ENCODE measurements at places on chromosomes 2 and 18.
A peak's percentile ranks its signal among the peaks of the same experiment; 100 is the strongest.

- peaks cover 54% of the 10 kb centered on the region for H3K27me3 ChIP-seq
- peak overlapping the region; percentile 69 for H3K27ac ChIP-seq
- DNase-seq = peak; percentile 17
- peaks cover 34% of the 10 kb centered on the region for H3K4me1 ChIP-seq
Measured at GRCh38 chr2:221572821-221573429, 821 bp upstream of the EPHA4 start.

- no peaks in the 10 kb centered on the region for H3K36me3 ChIP-seq
- no peak overlapping the region for H3K27ac ChIP-seq
- H3K4me3 ChIP-seq = no peak overlapping the region
Measured at GRCh38 chr2:237569041-237569440, 2.7 kb downstream of the PRLH start.

GRCh38 chr18:54679318-54680149, 88.5 kb downstream of the DYNAP start:
- peak; percentile 42 for DNase-seq
- H3K4me1 ChIP-seq = peaks cover 5% of the 10 kb centered on the region
- H3K27ac ChIP-seq = no peak overlapping the region
- peaks cover 9% of the 10 kb centered on the region for H3K27me3 ChIP-seq
- H3K4me3 ChIP-seq = no peak overlapping the region

- no peak for DNase-seq
- H3K27me3 ChIP-seq = peaks cover 2% of the 10 kb centered on the region
- no peak overlapping the region for H3K27ac ChIP-seq
- H3K4me1 ChIP-seq = no peaks in the 10 kb centered on the region
Measured at GRCh38 chr2:151681051-151681450, 53.2 kb downstream of the NEB start.

- H3K27me3 ChIP-seq = no peaks in the 10 kb centered on the region
- DNase-seq = no peak
- H3K4me1 ChIP-seq = no peaks in the 10 kb centered on the region
- H3K27ac ChIP-seq = no peak overlapping the region
- H3K4me3 ChIP-seq = no peak overlapping the region
Measured at GRCh38 chr18:27713738-27714095, 463.2 kb downstream of the CDH2 start.

DNA sequence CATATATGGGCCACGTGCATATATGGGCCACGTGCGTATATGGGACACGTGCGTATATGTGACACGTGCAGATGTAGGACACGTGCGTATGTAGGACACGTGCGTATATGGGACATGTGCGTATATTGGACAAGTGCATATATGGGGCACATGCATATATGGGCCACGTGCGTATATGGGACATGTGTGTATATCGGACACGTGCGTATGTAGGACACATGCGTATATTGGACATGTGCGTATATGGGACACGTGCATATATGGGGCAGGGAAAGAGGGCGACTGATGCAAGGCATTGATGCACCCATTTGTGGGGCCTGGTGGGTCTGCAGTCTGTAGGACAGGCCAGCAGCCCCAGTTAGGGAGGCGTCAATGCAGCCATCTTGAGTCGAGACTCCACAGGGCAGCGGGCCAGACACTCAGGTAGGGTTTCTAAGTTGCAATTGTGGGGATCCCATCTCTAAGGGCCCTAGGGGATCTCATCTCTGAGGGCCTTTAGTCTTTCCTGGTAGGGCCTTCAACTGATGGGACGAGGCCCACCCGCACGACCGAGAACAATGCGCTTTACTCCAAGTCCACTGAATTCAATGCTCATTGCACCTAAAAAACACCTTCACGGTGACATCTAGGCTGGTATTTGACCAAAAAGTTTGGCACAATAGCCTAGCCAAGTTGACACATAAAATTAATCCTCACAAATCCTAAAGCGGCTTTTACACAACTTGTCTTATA, 92.3 kb upstream of the ZNF516 start:
- peaks cover 26% of the 10 kb centered on the region for H3K27me3 ChIP-seq
- peaks cover 10% of the 10 kb centered on the region for H3K4me1 ChIP-seq
- H3K4me3 ChIP-seq = no peak overlapping the region
- DNase-seq = no peak
- H3K36me3 ChIP-seq = no peaks in the 10 kb centered on the region
- no peak overlapping the region for H3K27ac ChIP-seq

- H3K4me3 ChIP-seq = no peak overlapping the region
- H3K27me3 ChIP-seq = no peaks in the 10 kb centered on the region
- peaks cover 6% of the 10 kb centered on the region for H3K4me1 ChIP-seq
- H3K36me3 ChIP-seq = no peaks in the 10 kb centered on the region
- no peak overlapping the region for H3K27ac ChIP-seq
- DNase-seq = no peak
Measured at GRCh38 chr2:37829616-37830395, 95.3 kb upstream of the RMDN2 start.

DNA sequence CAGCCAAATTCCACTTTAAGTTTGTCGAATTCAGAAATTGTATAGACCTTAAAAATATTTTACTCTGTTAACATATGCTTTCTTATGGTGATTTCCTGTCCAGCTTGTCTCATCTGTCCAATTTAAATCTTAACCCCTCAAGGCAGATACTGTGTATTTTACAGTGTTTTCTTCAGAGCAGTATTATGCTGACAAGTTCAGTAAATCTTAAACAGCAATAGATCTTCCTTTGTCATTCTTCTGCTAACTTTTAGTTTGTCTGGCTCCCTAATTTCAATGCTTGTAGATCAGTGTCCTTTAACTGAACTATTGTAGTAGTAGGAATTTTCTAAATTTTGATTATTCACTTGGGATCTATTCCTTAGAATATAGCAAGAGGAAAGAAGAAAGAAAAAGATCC, 52.8 kb upstream of the MEIS1 start:
- H3K36me3 ChIP-seq = no peaks in the 10 kb centered on the region
- H3K4me3 ChIP-seq = no peak overlapping the region
- no peaks in the 10 kb centered on the region for H3K4me1 ChIP-seq
- no peaks in the 10 kb centered on the region for H3K27me3 ChIP-seq

GRCh38 chr2:133378928-133379549, 189.2 kb downstream of the NCKAP5 start:
- DNase-seq = no peak
- no peaks in the 10 kb centered on the region for H3K36me3 ChIP-seq
- no peaks in the 10 kb centered on the region for H3K27me3 ChIP-seq
- no peak overlapping the region for H3K4me3 ChIP-seq
- no peak overlapping the region for H3K27ac ChIP-seq

GRCh38 chr2:3175568-3175955, 202.1 kb downstream of the EIPR1 start:
- H3K27ac ChIP-seq = no peak overlapping the region
- H3K4me1 ChIP-seq = no peaks in the 10 kb centered on the region
- peaks cover 3% of the 10 kb centered on the region for H3K36me3 ChIP-seq
- DNase-seq = no peak
- H3K4me3 ChIP-seq = no peak overlapping the region

GRCh38 chr18:35588995-35589394, 7.5 kb downstream of the GALNT1 start:
- peaks cover 2% of the 10 kb centered on the region for H3K4me1 ChIP-seq
- DNase-seq = no peak
- no peaks in the 10 kb centered on the region for H3K27me3 ChIP-seq
- no peak overlapping the region for H3K27ac ChIP-seq

- H3K4me1 ChIP-seq = no peaks in the 10 kb centered on the region
- no peaks in the 10 kb centered on the region for H3K27me3 ChIP-seq
- no peak overlapping the region for H3K4me3 ChIP-seq
- DNase-seq = no peak
Measured at GRCh38 chr2:14817848-14818247, 185.3 kb downstream of the LRATD1 start.

DNA sequence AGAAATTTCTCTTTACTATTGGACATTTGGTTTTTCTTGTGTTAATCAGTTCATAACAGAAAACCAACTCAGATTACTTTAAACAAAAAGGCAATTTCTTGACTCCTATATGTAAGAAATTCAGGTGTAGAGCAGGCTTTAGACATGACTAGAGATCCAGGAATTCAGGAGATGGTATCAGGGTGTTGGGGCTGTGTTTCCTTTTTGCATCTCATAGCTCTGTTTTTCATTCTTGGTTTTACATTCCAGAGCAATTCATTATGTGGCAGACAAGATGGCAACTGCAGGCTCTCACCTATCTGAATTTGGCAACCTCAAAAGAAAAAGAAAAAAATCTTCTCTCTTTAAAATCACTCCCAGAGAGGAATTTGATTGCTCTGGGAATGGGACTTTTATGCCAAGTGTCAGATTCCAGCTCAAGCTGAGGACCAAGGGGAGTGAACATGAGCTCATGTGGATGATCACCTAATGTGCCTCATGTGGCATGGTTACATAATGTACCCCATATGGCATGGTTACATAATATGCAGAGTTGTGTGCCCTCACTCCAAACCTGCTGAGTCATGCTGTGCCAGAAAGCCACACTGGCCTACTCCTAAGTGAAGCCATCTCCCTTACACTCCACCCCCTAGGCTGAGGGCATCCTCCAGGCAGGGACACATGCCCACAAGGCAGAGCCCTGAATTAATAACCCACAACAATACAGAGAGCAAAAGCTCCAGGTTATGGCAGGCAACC, 282.7 kb downstream of the MBD2 start:
- peaks cover 3% of the 10 kb centered on the region for H3K4me1 ChIP-seq
- no peak overlapping the region for H3K4me3 ChIP-seq
- H3K27ac ChIP-seq = no peak overlapping the region
- H3K36me3 ChIP-seq = no peaks in the 10 kb centered on the region
- no peak for DNase-seq

DNA sequence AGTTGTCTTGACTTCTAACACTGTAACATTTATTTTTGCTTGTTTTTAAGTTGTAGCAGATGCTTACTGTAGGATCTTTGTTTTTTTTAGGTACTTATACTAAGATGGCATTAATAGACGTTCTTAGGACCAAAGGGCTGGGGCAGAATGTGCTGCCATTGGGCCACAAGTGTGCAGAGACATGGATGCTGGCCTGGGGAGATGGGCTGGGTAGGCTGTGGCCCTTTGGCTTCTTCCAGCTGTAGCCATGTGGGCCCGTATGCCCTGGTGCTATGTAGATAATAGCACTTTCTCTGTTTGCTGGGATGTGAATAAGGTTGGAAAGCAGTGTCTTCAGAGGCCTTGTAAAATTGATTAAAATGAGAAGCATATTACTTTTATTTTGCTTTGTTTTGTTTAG, 18.8 kb downstream of the RAB31 start:
- H3K4me1 ChIP-seq = no peaks in the 10 kb centered on the region
- H3K36me3 ChIP-seq = no peaks in the 10 kb centered on the region
- no peak overlapping the region for H3K4me3 ChIP-seq
- H3K27ac ChIP-seq = no peak overlapping the region
- DNase-seq = no peak

DNA sequence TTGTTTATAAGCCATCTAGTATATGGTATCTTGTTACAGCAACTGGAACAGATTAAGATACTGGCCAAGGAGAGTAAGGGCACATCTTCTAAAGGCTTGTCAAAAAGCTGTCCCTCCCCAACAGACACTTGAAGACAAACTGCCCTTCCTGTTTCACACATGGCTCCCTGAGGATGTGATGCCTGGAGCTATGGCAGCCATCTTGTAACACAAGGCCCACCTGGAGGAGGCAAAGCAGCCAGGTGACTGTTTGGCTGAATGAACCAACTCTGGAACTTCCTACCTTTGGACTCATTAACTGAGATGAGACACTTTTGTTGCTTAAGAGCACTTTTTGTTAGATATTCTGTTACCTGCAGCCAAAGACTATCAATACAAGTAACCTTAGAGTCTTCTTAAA, 54.4 kb downstream of the SNORC start:
- H3K4me1 ChIP-seq = peaks cover 5% of the 10 kb centered on the region
- DNase-seq = no peak
- H3K27ac ChIP-seq = no peak overlapping the region
- no peak overlapping the region for H3K4me3 ChIP-seq
- H3K36me3 ChIP-seq = no peaks in the 10 kb centered on the region

GRCh38 chr18:48050176-48050575, 119.7 kb upstream of the SMAD2 start:
- no peak overlapping the region for H3K27ac ChIP-seq
- no peaks in the 10 kb centered on the region for H3K4me1 ChIP-seq
- H3K4me3 ChIP-seq = no peak overlapping the region
- peaks cover 18% of the 10 kb centered on the region for H3K27me3 ChIP-seq
- no peak for DNase-seq

GRCh38 chr2:112661656-112662305, 16.0 kb downstream of the SLC20A1 start:
- H3K4me1 ChIP-seq = peaks cover 60% of the 10 kb centered on the region
- H3K36me3 ChIP-seq = peaks cover 85% of the 10 kb centered on the region
- H3K27me3 ChIP-seq = no peaks in the 10 kb centered on the region
- no peak for DNase-seq
- no peak overlapping the region for H3K4me3 ChIP-seq

DNA sequence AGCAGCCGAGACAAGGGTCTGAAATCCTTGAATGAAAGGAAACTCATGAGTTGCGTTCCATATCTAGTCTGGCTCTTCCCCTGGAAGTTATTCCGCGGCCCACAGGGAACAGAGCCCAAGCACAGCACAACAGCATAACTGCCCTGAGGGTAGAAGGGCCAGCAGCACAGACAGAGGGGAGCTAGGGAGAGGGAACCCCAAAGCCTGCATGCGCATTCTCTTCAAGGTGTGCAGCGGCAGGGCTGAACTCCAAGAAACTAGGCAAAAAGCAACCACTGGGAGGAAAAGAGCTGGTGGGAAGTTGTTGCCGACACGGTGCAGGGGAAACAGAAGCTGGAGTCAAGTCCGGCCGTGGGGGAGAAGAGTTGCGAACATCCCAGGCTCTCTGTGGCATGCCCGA, 11.8 kb downstream of the GPR148 start:
- no peaks in the 10 kb centered on the region for H3K36me3 ChIP-seq
- H3K4me3 ChIP-seq = no peak overlapping the region
- no peak for DNase-seq
- peaks cover 19% of the 10 kb centered on the region for H3K27me3 ChIP-seq
- H3K4me1 ChIP-seq = no peaks in the 10 kb centered on the region

GRCh38 chr18:43601432-43601831, 324.1 kb upstream of the SYT4 start:
- H3K27me3 ChIP-seq = no peaks in the 10 kb centered on the region
- no peak overlapping the region for H3K27ac ChIP-seq
- H3K36me3 ChIP-seq = no peaks in the 10 kb centered on the region
- H3K4me3 ChIP-seq = no peak overlapping the region
- no peaks in the 10 kb centered on the region for H3K4me1 ChIP-seq

DNA sequence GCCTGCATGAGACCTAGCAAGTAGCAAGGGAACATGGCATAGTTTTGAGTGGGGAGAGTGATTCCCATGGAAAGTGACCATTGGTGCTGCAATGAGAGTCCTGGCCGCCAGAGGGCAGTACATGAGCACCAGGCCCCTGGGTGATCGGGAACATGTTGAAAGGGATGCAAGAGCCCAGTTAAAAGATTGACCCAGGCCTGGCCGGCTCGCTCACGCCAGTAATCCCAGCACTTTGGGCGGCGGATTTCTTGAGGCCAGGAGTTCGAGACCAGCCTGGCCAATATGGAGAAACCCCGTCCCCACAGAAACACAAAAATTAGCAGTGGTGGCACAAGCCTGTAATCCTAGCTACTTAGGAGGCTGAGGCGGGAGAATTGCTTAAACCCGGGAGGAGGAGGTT, 22.2 kb downstream of the FAP start:
- peaks cover 54% of the 10 kb centered on the region for H3K27me3 ChIP-seq
- no peak overlapping the region for H3K27ac ChIP-seq
- H3K4me3 ChIP-seq = no peak overlapping the region
- no peaks in the 10 kb centered on the region for H3K4me1 ChIP-seq
- H3K36me3 ChIP-seq = no peaks in the 10 kb centered on the region
- DNase-seq = peak; percentile 59

Data from activated CD4-positive, alpha-beta T cell treated with anti-CD3 and anti-CD28 coated beads, Interleukin-2, amount 10 ng/mL, durations not matched to agents 7 days and 5 days (primary cell).